ENCODE measurements at places on chromosomes 11 and 22.

- no peaks in the 10 kb centered on the region for H3K36me3 ChIP-seq
- no peak for DNase-seq
- no peak overlapping the region for H3K27ac ChIP-seq
- no peak overlapping the region for H3K4me3 ChIP-seq
- H3K4me1 ChIP-seq = peaks cover 2% of the 10 kb centered on the region
- H3K27me3 ChIP-seq = no peaks in the 10 kb centered on the region
Measured at GRCh38 chr11:128251140-128251539, 336.2 kb downstream of the ETS1 start.

GRCh38 chr11:31640611-31641010, 131.0 kb downstream of the ELP4 start:
- H3K4me1 ChIP-seq = no peaks in the 10 kb centered on the region
- H3K27me3 ChIP-seq = no peaks in the 10 kb centered on the region
- peaks cover 2% of the 10 kb centered on the region for H3K36me3 ChIP-seq

DNA sequence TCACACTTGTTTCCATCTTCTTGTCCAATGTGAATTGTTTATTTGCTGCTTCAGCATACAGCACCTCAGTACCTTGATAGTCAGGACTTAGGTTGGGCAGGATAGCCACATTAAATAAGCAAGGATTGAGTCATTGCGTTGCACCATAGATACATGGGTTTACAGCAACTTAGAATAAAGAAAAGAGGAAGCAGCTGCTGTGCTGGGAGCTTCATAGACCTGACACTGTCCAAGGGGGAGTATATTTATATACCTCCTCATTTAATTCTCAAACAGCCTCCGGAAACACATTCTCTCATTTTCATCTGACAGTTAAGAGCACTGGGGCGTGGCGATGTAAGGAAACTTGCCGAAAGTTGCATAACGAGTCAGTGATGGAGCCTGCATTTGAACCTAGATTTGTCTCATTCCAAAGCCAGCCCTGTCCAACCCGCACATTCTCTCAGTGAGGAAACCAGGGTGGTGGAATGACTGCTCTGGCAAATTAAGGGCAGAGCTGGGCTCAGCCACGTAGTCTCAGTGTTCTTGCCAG, 42.2 kb downstream of the UBASH3B start:
- H3K27ac ChIP-seq = peak overlapping the region; percentile 91
- peak overlapping the region; percentile 65 for H3K4me3 ChIP-seq
- H3K36me3 ChIP-seq = peaks cover 27% of the 10 kb centered on the region
- H3K4me1 ChIP-seq = peaks cover 96% of the 10 kb centered on the region
- DNase-seq = no peak
- no peaks in the 10 kb centered on the region for H3K27me3 ChIP-seq

DNA sequence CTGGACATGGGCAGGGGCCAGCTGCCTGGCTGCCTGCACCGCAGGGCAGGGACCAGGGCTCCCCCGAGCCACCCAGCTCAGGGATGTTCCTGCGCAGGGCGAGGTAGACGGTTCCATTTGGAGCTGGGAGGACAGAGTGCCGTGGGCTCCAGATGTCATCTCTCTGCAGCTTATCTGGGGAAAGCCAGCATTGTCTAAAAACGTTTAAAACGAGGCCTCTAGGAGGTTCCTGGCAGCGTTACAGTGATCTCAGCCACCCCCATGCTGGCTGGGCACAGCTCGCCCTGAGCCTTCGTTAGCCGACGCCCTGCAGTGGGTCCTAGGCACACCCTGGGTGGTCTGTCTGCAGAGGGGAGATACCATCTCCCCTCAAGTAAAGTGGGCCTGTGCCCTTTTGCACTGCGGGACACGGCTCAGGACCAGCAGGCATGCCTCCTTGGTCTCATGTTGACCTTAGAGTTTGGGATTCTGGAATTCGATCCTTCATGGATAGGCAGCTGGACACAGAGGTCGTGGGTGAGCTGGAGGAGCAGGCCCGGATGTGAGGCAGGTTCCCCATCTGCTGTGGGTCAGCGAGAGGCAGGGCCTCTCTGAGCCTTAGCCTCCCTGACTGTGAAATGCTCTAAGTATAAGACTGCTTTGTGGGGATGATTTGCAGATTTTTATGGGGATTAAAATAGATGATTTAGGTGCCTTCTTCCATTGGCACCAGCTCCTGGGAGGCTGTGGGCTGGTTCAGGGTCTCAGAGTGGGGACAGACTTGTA, 14.1 kb downstream of the SYNGR1 start:
- no peak for DNase-seq
- peaks cover 8% of the 10 kb centered on the region for H3K4me1 ChIP-seq
- no peak overlapping the region for H3K27ac ChIP-seq
- no peaks in the 10 kb centered on the region for H3K27me3 ChIP-seq
- no peak overlapping the region for H3K4me3 ChIP-seq

- peaks cover 2% of the 10 kb centered on the region for H3K36me3 ChIP-seq
- H3K4me1 ChIP-seq = peaks cover 4% of the 10 kb centered on the region
- peaks cover 2% of the 10 kb centered on the region for H3K27me3 ChIP-seq
- DNase-seq = no peak
- no peak overlapping the region for H3K27ac ChIP-seq
- no peak overlapping the region for H3K4me3 ChIP-seq
Measured at GRCh38 chr22:24417200-24417599, 10.2 kb upstream of the ADORA2A start.

- H3K27ac ChIP-seq = no peak overlapping the region
- H3K36me3 ChIP-seq = no peaks in the 10 kb centered on the region
- DNase-seq = no peak
Measured at GRCh38 chr11:73429121-73429750, 53.0 kb downstream of the RELT start.

GRCh38 chr11:72069787-72070251, 10.5 kb downstream of the NUMA1 start:
- peaks cover 14% of the 10 kb centered on the region for H3K36me3 ChIP-seq
- DNase-seq = no peak
- H3K27me3 ChIP-seq = no peaks in the 10 kb centered on the region
- peak overlapping the region; percentile 20 for H3K27ac ChIP-seq

DNA sequence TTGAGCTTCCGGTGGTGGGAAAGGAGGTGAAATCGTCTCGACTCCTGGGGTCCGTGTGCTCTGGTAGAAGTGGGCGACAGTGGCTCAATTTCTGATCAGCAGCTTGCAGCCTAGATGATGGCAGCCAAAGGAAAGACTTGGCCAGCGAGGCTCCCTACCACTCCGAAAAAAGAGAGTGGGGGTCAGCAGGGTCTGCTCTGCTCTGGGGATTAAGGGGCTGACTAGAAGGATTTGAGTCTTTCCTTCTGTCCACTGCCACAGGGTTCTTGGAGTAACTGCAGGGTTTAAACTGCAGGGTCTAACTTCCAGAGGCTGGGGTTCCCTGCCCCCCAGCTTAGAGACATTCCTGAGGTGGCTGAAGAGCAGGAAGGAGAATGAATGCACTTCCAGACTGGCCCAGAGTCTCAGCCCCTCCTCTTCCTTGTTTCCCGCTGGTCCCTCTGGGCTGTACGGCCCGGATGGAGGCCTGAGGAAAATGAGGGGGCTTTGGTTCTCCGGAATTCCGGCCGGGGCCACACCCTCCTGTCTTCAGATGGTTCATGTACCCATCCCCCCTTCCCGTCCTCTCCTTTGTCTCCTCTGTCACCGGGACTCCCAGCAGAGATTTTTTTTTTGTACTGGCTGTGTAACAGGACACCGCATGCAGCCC, 907 bp downstream of the SERPINH1 start:
- peak overlapping the region; percentile 97 for H3K27ac ChIP-seq
- H3K4me3 ChIP-seq = peak overlapping the region; percentile 97
- DNase-seq = peak; percentile 19
- peaks cover 9% of the 10 kb centered on the region for H3K36me3 ChIP-seq
- peaks cover 39% of the 10 kb centered on the region for H3K4me1 ChIP-seq

DNA sequence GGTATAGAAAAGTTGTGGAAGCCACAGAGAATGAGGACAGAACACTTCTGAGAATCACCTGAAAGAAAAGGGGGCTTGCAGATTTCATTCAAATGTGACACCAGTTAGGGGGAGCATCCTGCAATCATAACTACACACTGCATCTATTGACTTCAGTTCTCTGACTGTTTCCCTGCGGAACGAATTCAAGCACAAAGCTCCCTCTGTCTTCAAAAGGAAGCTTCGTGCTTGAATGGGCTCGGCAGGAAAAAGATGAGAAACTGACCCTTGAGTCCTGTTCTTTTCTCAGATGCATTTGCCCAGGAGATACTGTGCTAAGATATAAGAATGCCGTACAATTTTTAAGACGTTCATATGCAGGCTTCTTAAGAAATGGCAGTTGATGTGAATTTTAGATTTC, 2000.4 kb upstream of the RAG2 start:
- no peak for DNase-seq
- no peak overlapping the region for H3K27ac ChIP-seq
- H3K4me3 ChIP-seq = no peak overlapping the region
- H3K27me3 ChIP-seq = no peaks in the 10 kb centered on the region
- no peaks in the 10 kb centered on the region for H3K4me1 ChIP-seq
- no peaks in the 10 kb centered on the region for H3K36me3 ChIP-seq

DNA sequence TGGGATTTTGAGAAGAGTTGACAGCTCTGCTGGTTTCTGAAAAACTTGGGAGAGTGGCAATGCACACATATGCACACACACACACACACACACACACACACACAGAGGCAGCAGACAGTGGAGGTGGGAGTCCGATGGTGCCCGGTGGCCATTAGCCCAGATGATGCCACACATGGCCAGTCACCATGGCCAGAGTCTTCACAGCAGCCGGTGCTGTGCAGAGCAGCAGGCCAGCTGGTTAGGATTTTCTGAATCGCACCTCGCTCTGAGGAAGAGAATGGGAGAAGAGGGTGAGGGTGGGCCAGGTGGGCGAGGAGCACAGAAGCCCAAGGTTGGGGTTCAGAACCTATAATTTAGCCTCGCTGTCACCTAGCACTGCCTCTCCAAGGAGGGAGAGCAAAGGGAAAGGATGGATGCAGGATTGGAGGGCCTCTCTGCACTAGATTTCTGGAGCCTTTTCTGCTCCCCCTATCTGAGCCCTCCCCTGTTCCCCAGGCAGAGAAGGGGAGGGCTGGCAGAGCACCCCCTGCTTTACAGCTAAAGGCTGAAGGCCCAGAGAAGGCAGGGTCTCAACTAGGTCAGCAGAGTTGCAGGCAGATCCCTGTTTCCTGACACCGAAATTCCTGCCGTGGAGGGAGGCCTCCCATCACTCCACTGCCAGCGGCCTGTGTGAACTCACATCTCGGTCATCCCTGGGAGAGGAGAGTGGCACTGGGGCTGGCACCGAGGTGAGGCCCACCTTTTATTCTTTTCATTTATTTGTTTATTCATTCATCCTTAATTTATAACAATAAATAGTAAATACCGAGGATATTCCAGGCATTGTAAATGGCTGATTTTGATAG, 25.8 kb upstream of the FXYD6 start:
- H3K4me1 ChIP-seq = peaks cover 11% of the 10 kb centered on the region
- no peak overlapping the region for H3K4me3 ChIP-seq
- no peak for DNase-seq
- H3K27ac ChIP-seq = no peak overlapping the region
- no peaks in the 10 kb centered on the region for H3K36me3 ChIP-seq
- no peaks in the 10 kb centered on the region for H3K27me3 ChIP-seq

DNA sequence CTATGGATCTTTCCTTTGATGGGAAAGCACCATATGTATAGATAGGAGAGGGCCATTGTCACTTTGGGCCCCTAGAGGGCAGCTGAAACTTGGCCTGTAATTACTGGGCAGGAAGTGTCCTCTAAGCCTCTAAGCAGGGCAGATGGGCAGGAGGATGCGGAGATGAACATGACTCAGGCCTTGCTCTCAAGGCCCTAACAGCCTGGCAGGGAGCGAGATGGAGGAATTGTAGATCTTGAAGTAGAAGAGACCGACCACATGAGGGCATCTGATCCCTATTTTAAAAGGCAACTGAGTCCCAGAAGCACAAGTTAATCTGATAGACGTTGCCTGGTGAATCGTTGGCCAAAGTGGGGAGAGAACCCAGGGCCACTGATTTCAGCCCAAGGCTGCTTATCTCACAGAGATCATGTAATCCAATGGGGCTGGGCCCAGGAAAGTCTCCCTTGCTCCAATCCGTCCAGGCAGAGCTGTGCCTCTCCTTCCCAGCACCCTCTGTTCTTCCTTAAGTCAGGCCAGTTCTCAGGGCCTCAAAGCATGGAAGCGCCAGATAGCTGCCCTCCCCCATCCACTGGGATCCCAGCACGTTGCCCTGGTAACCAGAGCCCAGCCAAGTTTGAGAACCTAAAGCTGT, 2.5 kb upstream of the SEPTIN3 start:
- DNase-seq = peak; percentile 15
- no peak overlapping the region for H3K27ac ChIP-seq
- H3K4me3 ChIP-seq = no peak overlapping the region

GRCh38 chr11:2175659-2176058, 4.0 kb upstream of the TH start:
- H3K27me3 ChIP-seq = no peaks in the 10 kb centered on the region
- H3K4me3 ChIP-seq = no peak overlapping the region
- H3K27ac ChIP-seq = no peak overlapping the region
- no peak for DNase-seq
- no peaks in the 10 kb centered on the region for H3K4me1 ChIP-seq
- no peaks in the 10 kb centered on the region for H3K36me3 ChIP-seq

DNA sequence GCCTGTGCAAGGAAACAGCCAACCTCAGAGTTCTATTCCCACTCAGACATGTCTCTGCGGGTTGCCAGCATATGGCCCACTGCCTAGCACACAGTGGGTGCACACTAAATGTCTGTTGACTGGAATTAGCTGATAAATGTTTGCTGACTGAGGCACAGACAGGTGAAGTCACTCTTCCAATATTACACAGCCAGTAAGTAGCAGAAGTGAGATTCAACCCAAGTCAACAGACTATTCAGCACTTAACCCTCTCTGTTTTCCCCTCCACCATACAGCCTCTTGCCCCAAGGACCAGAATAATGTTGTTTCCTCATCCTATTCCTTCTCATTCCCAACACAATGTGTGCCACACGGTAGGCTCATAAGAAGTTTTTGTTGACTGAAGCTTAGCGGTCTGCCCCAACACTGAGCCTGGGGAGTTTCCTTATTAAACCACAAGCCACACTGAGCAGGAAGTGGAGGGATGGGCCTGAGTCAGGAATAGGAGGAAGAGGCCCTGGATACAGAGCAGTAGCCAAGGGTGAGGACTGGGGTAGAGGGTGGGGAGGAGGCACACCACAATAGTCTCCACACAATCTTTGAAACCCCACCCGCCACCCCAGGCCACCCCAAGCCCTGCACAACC, 15.7 kb upstream of the IL10RA start:
- H3K27ac ChIP-seq = peak overlapping the region; percentile 56
- peak overlapping the region; percentile 39 for H3K4me3 ChIP-seq
- no peaks in the 10 kb centered on the region for H3K27me3 ChIP-seq
- H3K36me3 ChIP-seq = peaks cover 3% of the 10 kb centered on the region
- H3K4me1 ChIP-seq = peaks cover 65% of the 10 kb centered on the region

DNA sequence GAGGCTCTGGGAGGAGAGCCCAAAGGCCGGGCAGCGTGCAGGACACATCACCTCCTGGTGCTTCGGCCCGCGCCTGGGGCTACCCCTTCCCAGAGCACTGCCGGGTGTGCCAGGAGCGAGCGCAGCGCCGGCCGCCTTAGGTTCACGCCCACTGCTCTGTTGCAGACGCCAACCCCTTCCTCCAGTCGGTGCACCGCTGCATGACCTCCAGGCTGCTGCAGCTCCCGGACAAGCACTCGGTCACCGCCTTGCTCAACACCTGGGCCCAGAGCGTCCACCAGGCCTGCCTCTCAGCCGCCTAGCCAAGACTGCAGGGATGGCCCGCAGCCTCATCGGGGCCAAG, 79.0 kb downstream of the MED15 start:
- no peaks in the 10 kb centered on the region for H3K4me1 ChIP-seq
- no peaks in the 10 kb centered on the region for H3K27me3 ChIP-seq
- no peak overlapping the region for H3K27ac ChIP-seq
- H3K36me3 ChIP-seq = peaks cover 5% of the 10 kb centered on the region
- no peak for DNase-seq

GRCh38 chr22:36336246-36337182, 51.3 kb downstream of the MYH9 start:
- no peaks in the 10 kb centered on the region for H3K27me3 ChIP-seq
- peaks cover 69% of the 10 kb centered on the region for H3K36me3 ChIP-seq
- H3K27ac ChIP-seq = peak overlapping the region; percentile 99
- peaks cover 99% of the 10 kb centered on the region for H3K4me1 ChIP-seq
- no peak for DNase-seq

Measured in activated naive CD8-positive, alpha-beta T cell treated with anti-CD3 and anti-CD28 coated beads, Interleukin-2, amount 50 U/mL, for 24 hours (primary cell).